ENCODE measurements at places on chromosomes 16 and 17. TPM values are rescaled to one million over a fixed set of nuclear protein-coding genes. Genes with fewer than 3 reads are reported as not detected.

DNA sequence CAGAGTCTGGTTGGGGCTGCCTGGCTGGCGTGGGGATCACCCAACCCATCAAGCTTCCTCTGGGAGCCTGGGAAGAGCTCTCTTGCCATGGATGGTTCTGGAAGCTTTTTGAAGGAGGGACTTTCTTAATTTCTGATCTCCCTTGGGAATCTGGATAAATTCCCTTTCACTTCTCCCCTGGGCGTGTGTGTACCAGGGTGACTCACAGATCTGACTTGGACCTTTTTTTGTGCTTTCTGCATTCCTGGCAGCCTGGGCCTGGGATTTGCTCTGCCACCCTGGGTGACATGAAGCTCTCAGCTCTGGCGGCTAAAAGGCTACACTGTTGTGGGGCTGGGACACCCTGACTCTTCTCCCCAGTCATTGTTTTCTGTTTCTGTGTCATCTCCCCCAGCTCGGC, 70.1 kb downstream of the ABCC1 start:
- no peak overlapping the region for H3K4me3 ChIP-seq
- no peak for DNase-seq
- no peak overlapping the region for H3K27ac ChIP-seq

GRCh38 chr16:83136924-83137323, 510.2 kb downstream of the CDH13 start:
- H3K4me3 ChIP-seq: no peak overlapping the region
- H3K27ac ChIP-seq: no peak overlapping the region
- H3K36me3 ChIP-seq: no peaks in the 10 kb centered on the region

DNA sequence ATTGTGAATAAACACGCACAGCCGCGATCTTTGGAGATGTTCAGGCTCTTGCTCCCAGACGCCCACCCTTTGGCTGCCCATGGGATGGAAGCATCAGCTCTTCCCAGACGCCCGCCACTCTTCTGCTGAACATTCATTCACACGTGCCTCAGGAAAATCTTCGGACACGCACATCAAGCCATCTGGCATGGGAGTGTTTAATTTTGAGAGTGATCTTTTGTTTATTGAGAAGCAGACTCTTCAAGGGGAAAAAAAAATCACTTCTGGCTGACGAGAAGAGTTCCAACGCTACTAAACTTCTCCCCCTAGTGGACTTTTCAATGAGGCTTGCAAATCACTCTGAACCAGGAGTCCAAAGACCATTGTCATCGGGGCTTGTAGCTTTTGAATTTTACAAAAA, 62.0 kb upstream of the NUDT7 start:
- peaks cover 2% of the 10 kb centered on the region for H3K27me3 ChIP-seq
- peak; percentile 86 for DNase-seq
- no peak overlapping the region for H3K27ac ChIP-seq
- no peaks in the 10 kb centered on the region for H3K4me1 ChIP-seq

DNA sequence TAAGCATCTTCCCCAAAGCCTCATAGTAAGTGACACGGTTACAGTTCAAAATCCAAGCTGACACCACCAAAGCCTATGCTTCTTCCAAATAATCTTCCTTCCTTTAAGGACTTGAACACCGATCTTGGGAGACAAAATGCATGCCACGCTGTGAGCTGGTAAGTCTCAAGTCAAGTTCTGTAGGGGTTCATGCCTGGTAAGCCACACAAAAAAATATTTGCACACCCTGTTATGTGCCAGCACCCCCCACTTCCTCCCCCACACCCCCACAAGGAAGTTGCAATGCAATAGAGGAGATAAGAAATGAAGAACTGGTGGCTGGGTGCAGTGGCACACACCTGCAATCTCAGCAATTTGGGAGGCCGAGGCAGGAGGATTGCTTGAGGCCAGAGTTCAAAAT, 5.6 kb downstream of the NOG start:
- no peak overlapping the region for H3K27ac ChIP-seq
- H3K27me3 ChIP-seq: peaks cover 20% of the 10 kb centered on the region

DNA sequence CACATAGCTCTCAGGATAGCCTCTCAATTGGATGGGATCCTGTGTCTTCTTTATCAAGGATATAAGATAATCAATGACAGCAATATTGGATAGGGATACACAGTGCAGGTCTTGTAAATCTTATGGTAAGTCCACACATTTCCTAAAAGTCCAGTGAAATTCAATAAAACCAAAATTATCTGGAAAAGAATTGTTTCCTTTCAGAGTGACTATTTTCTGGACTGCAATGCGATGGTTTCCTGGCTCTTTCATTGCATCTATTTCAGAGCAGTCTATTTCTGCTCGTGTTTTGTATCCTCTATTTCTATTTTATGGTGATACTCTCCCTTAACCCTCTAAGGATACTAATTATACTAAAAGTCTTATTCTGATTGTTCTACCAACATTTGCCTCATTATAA, 24.3 kb upstream of the MON1B start:
- H3K4me1 ChIP-seq: no peaks in the 10 kb centered on the region
- no peak overlapping the region for H3K4me3 ChIP-seq
- DNase-seq: no peak
- no peak overlapping the region for H3K27ac ChIP-seq

- H3K27me3 ChIP-seq: no peaks in the 10 kb centered on the region
- peaks cover 3% of the 10 kb centered on the region for H3K36me3 ChIP-seq
- no peak overlapping the region for H3K27ac ChIP-seq
- DNase-seq: no peak
- no peaks in the 10 kb centered on the region for H3K4me1 ChIP-seq
- H3K4me3 ChIP-seq: no peak overlapping the region
Measured at GRCh38 chr17:69535016-69535570, 120.6 kb downstream of the MAP2K6 start.

DNA sequence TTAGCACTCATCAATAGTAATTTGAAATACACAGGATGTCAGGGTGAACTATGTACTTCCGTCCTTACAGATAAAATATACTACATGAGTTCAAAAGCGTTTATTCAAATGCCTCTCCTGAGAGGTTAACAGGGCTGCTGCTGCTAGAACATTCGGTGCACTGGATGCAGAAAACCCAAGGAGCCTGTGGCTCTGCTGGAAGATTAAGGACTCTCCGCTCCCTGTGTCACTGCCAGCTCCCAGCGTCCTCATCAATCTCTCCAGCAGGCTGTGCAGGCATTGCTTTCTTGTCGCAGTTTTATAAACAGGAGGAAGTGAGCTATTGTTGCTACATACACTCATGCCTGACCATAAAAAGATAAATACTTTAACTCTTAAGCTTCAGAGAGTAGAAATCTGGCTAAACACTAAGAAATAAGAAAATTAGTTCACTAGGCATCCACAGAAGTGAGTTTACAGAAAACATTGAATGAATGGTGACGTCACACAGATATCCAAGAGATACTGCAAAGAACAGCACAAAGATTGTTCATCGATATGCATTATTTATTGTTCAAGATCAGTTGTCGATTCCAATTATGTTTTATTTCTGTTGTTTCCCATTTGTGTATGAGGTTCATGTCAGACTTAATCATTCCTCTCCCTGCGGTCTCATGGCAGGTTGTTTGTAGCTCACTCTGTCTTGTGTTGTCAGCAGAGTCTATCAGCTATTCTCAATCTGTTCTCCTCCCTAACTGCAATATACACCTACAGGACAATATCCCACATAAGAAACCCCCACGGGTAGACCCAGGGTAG, 127.9 kb upstream of the MON1B start:
- H3K4me3 ChIP-seq: no peak overlapping the region
- no peak overlapping the region for H3K27ac ChIP-seq
- no peaks in the 10 kb centered on the region for H3K36me3 ChIP-seq
- peaks cover 9% of the 10 kb centered on the region for H3K4me1 ChIP-seq
- no peaks in the 10 kb centered on the region for H3K27me3 ChIP-seq

DNA sequence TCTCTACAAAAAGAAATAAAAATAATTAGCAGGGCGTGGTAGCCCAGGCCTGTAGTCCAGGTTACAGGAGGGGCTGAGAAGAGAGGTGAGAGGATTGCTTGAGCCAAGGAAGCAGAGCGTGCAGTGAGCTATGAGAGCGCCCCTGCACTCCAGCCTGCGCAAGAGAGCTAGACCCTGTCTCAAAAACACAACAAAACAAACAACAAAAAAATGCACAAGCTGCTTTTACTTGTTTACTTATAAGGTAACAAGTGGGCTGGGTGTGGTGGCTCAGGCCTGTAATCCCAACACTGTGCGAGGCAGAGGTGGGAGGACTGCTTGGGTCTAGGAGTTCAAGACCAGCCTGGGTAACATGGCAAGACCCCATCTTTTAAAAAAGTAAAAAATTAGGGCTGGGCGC, 1.7 kb downstream of the CYTH1 start:
- H3K36me3 ChIP-seq: no peaks in the 10 kb centered on the region
- H3K4me1 ChIP-seq: no peaks in the 10 kb centered on the region
- no peaks in the 10 kb centered on the region for H3K27me3 ChIP-seq
- no peak for DNase-seq
- H3K27ac ChIP-seq: peak overlapping the region; percentile 26

GRCh38 chr17:46958041-46958591, 20.9 kb downstream of the RPRML start:
- no peak overlapping the region for H3K27ac ChIP-seq
- H3K4me1 ChIP-seq: no peaks in the 10 kb centered on the region
- no peaks in the 10 kb centered on the region for H3K36me3 ChIP-seq
- no peaks in the 10 kb centered on the region for H3K27me3 ChIP-seq
- H3K4me3 ChIP-seq: no peak overlapping the region

DNA sequence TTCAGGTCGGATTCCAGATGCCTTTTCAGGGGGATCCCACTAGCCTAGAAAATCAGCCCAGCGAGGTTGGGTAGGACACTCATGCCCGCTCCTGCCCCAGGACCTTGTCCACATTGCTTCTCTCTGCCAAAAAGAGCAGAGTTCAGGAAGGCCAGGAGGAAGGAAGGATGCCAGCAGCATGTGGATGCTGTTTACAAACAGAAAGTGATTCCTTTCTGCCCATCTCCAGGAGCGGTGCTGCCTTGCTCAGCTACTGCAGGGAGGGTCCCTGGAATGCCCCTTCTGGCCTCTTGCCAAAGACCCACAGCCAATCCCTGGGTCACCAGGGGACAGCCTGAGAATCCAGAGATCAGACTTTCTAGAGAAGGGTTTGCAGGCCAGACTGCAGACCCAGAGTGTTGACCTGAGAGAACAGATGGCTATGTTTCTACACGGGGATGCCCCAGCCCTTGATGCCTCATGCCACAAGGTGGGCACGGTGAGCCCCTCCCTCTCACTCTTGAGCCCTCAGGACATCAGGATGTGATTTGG, 32.3 kb upstream of the EMP2 start:
- H3K4me3 ChIP-seq: no peak overlapping the region
- H3K27ac ChIP-seq: no peak overlapping the region
- no peaks in the 10 kb centered on the region for H3K27me3 ChIP-seq
- H3K36me3 ChIP-seq: no peaks in the 10 kb centered on the region
- H3K4me1 ChIP-seq: peaks cover 15% of the 10 kb centered on the region

- no peaks in the 10 kb centered on the region for H3K27me3 ChIP-seq
- no peak overlapping the region for H3K4me3 ChIP-seq
- no peak overlapping the region for H3K27ac ChIP-seq
Measured at GRCh38 chr17:69062860-69063581, 2.3 kb upstream of the ABCA9 start.

The GPS1 gene
- total RNA-seq: 71.0 TPM

The CDH8 gene
- 3.1 TPM for total RNA-seq

The EFNB3 gene
- 4.1 TPM for total RNA-seq

The TLCD3A gene
- 16.2 TPM for total RNA-seq

The AANAT gene
- 0.31 TPM for total RNA-seq

The ARHGAP44 gene
- total RNA-seq: 37.5 TPM

All from lung (tissue), 17 donors.